ENCODE measurements at places on chromosomes 7 and 10. TPM values are rescaled to one million over a fixed set of nuclear protein-coding genes. Genes with fewer than 3 reads are reported as not detected.

GRCh38 chr7:158083526-158084310 lies 503.9 kb downstream of the PTPRN2 start:
- no peak for DNase-seq

DNA sequence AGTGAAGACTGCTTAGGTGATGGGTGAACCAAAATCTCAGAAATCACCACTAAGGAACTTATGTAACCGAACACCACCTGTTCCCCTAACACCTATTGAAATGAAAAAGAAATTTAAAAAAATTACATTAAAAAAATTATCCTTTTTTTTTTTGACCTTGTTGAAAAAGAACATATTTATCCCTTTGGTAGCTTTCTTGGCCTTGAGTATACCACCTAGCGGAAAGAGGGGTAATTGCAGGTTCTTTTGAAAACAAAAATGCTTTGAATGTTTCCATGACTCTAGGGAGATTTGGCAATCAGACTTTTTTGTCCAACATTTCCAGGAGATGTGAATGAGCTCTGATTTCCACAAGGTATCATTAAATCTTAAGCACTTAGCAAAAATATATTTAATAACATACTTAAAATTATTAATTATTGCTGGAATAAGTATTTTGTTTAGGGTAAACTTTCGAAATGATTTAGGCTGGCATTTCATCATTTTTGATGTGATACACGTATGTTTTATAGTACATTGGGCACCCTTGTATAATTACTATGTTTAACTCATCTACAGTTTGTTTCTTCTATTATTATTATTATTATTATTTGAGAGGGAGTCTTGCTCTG lies 47.0 kb upstream of the ELMO1 start:
- peak; percentile 52 for DNase-seq

- DNase-seq: no peak
These were observed 209.6 kb upstream of the VWC2 start for GRCh38 chr7:49563693-49564378.

GRCh38 chr10:29473406-29474100 lies 161.2 kb downstream of the SVIL start:
- no peak for DNase-seq

GRCh38 chr10:3948843-3949242 lies 163.8 kb upstream of the KLF6 start:
- peak; percentile 83 for DNase-seq

DNA sequence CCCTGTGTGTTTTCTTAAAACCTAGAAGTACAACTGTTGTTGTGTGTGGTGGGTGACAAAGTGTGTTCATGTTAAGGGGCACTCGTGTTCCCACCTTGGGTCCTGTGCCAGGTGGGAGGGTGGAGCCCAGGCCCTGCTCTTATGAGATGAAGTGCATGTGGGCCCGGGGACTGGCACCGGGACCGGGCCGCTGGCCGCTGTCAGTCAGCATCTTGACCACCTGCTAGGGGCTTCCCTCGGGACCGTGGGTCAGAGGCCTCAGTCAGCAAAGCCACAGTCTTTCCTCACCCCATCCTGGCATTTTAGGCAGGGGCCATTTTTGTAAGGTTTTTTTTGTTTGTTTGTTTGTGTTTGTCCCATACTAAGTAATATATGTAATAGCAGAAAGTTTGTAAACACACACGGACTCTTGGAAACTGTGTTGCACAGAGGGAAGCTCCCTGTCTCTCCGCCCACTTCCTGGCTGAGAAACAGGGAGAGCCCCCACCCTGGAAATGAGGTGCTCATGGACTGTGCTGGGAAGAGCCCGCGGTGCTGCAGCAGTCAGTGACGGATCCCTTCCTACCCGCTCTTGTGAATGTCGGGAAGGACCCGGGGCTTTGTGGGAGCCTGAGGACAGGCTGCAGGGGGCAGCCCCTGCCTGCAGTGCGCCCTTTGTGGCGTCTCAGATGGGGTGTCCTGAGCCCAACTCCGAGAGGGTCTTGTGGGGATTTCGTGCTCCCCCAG lies 13.4 kb downstream of the AGAP3 start:
- DNase-seq: no peak

- DNase-seq: no peak
These were observed 757.3 kb upstream of the AUTS2 start for GRCh38 chr7:68840991-68841390.

- no peak for DNase-seq
These were observed 82.3 kb upstream of the ADRB1 start for GRCh38 chr10:113961182-113962031.

GRCh38 chr10:6543431-6544005 lies 36.6 kb downstream of the PRKCQ start:
- DNase-seq: no peak

The ZNF503 gene
- 2.7 TPM for total RNA-seq

The ANKRD22 gene
- total RNA-seq: not detected

The TMEM229A gene
- total RNA-seq: not detected

The FAM171A1 gene
- total RNA-seq: 75.8 TPM
